T47D (cell line): ENCODE measurements at places on chromosomes 5 and 9.

GRCh38 chr5:149464796-149465489, 85.9 kb upstream of the IL17B start:
- DNase-seq: no peak

- no peak for DNase-seq
Measured at GRCh38 chr5:158039911-158040347, 181.0 kb upstream of the CLINT1 start.

- DNase-seq: no peak
Measured at GRCh38 chr5:92237896-92238295, 854.8 kb upstream of the ARRDC3 start.

GRCh38 chr5:59367791-59368394, 525.6 kb downstream of the PDE4D start:
- peak; percentile 30 for DNase-seq

GRCh38 chr9:96071076-96071814, 195.8 kb downstream of the ERCC6L2 start:
- peak; percentile 24 for DNase-seq

GRCh38 chr5:887947-888637, 4.5 kb downstream of the BRD9 start:
- no peak for DNase-seq

DNA sequence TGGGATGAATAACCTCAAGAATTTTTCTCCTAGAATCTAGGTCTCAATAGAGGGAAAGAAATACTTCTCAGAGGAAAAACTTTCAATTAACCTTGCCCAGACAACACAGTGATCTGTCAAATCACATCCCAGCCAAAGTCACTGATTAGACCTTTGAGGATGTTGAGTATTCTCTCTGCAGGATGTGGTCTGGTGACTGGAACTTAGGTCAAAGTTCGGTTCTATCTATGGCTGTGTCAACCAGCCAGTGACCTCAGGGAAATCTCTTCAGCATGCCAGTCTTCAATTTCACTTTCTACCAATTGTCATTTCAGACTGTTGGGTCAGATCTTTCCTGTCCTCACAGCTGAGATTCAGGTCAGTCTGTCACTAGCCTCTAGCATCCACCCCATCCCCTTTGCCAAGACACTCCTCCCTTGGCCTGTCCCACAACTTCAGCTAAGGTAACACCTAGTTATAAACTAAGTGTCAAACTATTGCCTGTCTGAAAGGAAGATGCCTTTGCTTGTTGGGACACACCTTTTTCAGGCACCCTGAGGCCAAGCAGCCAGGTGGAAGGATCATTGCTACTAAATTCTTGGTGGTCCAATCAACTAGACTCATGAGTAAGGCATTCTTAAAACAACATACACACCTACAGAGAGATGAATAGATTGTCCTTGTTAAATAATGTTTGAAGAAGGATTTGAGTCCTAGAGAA, 156.3 kb upstream of the FST start:
- DNase-seq: no peak

GRCh38 chr5:157387683-157388093, 72.3 kb upstream of the NIPAL4 start:
- no peak for DNase-seq

DNA sequence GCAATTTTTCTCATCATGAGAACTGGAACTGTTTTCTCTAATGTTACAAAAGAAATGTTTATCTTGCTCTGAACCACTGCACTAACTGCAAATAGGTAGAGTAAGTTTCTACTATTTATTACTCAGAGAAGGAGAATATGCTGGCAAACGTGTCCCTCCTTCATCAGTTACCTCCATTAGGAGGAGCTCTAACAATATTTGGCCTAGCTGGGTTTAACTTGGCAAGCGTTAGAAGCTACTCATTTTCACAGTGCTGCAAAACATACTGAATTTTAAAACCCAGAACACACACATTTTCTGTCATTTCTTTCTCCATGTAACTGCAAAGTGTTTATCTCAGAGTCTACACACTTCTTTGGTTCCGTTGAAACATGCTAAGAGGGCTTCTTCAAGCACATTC, 101.0 kb upstream of the GABRG2 start:
- peak; percentile 74 for DNase-seq

- DNase-seq: no peak
Measured at GRCh38 chr5:151683986-151684588, 2.6 kb downstream of the SPARC start.

GRCh38 chr5:76697670-76698069, 18.3 kb upstream of the F2R start:
- no peak for DNase-seq

- no peak for DNase-seq
Measured at GRCh38 chr5:1654786-1655495, 131.2 kb upstream of the LPCAT1 start.

DNA sequence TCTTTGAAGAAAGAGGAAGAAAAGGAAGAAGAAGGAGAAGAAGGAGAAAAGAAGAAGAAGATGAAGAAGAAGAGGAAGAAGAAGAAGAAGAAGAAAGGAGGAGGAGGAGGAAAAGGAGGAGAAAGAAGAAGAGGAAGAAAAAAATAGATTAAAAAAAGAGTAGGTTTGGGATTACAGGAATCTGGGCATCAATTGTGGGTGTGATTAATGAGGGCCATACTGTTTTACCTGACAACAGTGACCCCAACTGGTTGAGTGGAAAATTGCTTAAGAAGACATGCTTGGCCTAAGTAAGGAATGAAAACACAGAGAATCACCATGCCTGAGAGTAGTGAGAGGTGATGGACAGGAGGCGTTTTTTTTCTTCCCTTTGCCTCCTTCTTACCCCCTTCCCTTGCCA, 114.6 kb downstream of the FAM170A start:
- peak; percentile 77 for DNase-seq

GRCh38 chr5:42951293-42951840, 88.8 kb downstream of the ANXA2R start:
- no peak for DNase-seq

GRCh38 chr9:128902351-128903078, 18.3 kb upstream of the PHYHD1 start:
- no peak for DNase-seq

GRCh38 chr9:2691212-2691611, 26.1 kb upstream of the KCNV2 start:
- DNase-seq: no peak

GRCh38 chr5:174834081-174834480, 109.7 kb downstream of the MSX2 start:
- no peak for DNase-seq

- no peak for DNase-seq
Measured at GRCh38 chr5:56862909-56863308, 46.5 kb upstream of the SETD9 start.

GRCh38 chr9:93440896-93441580, 10.4 kb upstream of the FAM120A start:
- no peak for DNase-seq

- DNase-seq: no peak
Measured at GRCh38 chr5:1008451-1009358, at the start of gene NKD2. Gene NKD2 (plus strand): TSS chr5:1008802. CDS start chr5:1009058, 256 bp downstream.

DNA sequence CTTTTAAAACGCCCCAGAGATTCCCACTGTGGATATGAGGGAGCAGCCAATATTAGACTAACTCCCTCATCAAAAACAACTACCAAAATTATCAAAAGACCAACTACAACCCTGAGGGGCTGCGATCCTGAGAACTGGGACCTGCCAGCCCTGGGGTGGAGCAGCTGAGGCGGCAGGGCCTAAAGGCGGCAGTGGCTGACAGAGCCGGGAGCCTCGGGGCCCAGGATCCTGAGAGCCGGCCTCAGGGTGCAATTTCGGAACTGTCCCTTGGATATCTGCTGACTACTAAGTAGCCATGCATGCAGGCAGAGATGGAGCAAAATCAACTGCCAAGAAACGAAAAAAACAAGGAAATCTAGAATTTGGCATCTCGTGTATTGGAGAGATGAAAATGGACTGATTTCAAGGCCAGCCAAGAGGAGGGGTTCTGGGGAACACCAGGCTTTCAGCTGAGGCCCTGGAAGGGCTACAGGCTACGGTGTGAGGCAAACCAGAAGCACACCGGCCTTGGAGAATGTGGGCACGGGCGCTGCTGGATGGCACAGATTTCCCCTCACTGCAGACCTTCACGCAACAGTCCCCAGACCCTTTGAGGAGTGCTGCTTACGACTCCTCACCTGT, 63.6 kb upstream of the UBAC1 start:
- DNase-seq: no peak

GRCh38 chr9:124482431-124483031, 24.7 kb downstream of the NR5A1 start:
- peak; percentile 54 for DNase-seq

- DNase-seq: no peak
Measured at GRCh38 chr5:127446626-127447025, 70.8 kb upstream of the PRRC1 start.

GRCh38 chr5:90446961-90447360, 27.6 kb downstream of the MBLAC2 start:
- no peak for DNase-seq

GRCh38 chr5:171342362-171343111, 33.5 kb downstream of the TLX3 start:
- DNase-seq: peak; percentile 84

GRCh38 chr5:89998519-89999305, 410.8 kb downstream of the CETN3 start:
- no peak for DNase-seq

GRCh38 chr9:4997631-4998030, 12.6 kb downstream of the JAK2 start:
- DNase-seq: no peak

DNA sequence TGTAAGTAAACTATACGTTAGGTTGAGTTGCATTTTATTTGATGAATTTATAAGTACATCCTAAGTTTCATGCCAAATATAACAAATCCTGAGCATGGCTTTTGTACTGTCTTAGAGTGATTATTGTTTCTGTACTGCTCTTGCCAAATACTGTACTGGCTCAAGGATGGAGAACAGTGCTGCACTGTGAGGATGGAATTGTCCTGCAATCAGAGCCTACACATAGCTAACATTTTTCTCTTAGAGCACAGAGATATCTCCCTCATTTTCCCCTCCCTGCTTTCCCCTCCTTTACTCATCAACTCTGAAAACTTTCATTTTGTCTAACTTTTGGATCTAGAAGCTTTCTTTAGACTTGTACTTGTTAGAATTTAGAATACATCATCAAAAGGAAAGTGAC, 28.3 kb downstream of the LRRC70 start:
- no peak for DNase-seq

DNA sequence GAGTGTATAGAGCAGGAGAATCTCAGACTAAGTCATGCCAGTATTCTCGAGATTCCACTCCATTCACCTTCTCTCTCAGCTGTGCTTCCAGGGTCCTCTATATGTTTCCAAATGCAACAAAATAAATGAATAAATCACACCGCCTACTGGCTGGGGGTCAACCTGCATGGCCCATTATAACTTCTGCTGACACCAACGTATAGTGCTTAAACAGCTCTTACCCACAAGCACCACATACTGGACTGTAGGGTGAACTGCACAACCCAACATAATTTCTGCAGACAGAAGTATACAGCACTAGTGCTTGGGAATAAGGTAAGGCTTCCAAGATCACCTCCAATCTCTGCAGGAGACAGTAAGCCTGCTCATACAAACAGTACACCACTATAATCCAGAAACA, 33.1 kb upstream of the HTR4 start:
- DNase-seq: no peak

- no peak for DNase-seq
Measured at GRCh38 chr9:27530915-27531755, 1.5 kb upstream of the MOB3B start.

DNA sequence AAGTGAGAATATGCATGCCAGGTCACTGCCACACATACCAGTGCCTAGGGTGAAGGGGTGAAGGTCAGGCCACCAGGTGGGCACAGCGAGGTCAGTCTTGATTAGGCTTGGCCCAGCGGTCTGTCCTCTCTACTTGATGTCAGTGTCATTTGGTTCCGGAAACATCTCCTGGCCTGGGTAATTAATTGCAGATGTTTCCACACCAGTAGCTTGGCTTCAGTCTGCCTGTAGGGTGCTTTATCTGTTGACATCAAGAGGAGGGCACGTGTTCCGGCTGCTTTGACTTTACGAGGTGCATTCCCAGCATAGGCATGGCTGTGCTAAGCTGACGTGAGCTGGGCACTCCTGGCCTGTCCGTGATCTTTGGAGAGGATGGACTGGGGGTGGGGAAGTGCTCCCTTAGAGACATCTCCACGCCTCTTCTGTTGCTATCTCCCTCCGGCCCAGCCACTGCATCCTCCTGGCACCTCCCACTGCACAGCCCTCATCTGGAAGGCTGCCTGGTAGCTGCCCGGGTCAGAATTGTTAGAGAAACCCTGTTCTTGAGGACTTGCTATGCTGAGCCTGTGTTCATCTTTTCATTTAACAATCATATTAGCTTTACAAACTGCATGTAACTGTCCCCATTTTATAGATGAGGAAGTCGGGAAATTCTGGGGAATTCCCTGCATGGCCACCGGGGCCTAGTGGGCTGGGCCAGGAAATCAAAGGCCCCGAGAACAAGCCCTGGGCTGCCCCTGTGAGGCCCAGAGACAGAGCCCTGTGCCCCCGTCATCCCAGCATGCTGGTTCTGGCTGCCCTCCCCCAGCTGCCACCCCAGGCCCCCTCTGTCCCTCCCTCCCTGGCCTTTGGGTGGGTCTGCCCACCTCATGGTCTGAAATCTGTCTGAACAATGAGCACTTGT, 29.1 kb downstream of the JADE2 start:
- peak; percentile 77 for DNase-seq

DNA sequence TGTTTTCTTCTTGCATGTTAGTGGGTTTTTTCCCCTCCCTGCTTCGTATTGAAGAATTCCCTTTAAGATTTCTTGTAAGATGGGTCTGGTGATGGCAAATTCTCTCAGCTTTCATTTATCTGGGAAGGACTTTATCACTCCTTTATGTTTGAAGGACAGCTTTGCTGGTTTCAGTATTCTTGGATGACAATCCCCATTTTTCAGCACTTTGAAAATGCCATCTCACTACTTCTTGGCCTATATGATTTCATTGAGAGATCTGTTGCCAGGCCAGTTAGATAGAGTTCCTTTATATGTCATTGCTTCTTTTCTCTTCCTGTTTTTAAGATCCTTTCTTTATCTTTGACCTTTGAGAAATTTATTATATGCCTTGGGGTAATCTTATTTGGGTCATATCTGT, 106.3 kb downstream of the KDM4C start:
- no peak for DNase-seq

DNA sequence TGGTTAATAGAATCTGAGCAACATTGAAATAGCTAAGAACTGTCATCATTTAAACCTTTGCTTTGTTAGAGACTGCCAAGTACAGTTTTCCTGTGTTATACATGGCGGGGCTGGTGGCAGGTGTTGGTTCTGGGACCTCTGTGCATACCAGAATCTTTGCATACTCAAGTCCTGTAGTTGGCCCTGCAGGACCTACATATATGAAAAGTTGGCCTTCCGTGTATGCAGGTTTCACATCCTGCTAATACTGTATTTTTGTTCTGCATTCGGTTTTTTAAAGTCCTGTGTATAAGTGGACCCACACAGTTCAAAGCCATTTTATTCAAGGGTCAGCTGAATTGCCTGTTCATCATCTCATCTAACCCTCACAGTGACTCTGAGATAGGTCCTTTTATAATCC, 36.4 kb downstream of the LARP1 start:
- DNase-seq: no peak

DNA sequence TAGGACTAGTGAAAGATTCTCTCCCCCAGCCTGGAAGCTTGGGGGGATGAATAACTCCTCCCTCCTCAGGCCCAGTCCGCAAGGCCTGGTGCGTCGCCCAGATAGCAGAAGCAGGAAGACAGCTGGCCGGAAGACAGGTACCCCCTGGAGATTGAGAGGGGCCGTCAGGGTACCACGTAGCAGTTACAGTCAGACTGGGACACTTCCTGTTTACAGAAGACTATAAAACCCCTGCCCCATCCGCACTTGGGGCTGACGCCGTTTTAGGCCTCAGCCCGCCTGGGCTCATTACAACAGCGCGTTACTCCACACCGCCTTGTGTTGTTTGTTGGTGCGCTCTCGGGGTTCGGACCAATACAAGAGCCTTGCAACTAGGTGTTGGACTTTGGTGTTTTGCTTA, 15.4 kb downstream of the SEMA6A start:
- no peak for DNase-seq
